ENCODE measurements at places on chromosomes 4 and X.

GRCh38 chr4:102732678-102733077, 28.1 kb downstream of the MANBA start:
- no peak for ATAC-seq

DNA sequence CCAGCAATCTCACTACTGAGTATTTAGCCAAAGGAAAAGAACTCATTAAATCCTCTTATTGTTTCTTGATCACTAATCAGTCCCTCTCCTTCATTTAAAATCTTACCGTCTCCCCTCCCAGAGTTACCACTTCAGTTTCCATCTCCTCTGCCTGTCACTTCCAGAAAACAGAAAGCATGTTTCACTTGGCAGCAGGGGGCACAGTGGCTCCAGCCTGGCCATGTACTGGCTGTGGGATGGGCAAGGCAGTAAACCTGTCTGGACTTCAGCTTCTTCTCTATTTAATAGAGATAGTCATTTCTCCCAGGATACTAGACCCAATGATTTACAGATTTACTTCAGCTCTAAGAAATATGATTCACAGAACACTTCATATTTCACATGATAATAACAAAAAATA, 63.2 kb downstream of the CD40LG start:
- no peak for ATAC-seq

DNA sequence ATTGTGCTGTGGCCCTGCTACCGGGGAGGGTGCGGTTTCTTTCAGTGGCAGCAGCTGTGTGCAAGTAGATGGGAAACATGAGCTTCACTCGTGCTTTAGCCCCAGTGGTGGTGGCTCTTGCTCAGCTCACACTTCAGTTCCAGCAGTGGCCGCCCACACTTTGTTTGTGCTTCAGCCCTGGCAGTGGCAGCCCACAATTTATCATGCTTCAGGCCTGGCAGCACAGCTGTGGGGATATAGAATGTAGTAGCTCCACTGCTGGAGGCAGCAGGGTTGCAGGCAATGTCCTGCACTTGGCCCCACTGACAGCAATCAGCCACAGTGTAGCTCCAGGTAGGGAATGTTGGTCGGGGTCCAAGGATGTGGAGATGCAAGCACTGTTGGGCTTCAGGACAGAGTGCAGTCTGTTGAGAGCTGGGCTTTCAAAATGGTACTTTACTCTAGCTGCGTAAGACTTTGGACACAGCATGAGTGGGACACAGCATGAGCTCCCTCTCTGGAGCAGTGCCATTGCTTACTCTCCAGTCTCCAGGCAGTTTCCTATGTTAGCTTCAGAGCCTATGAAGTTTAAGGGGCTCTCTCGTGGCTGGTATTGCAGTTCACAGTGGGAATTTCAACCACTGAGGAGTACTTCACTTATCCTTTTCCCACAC, 413.1 kb downstream of the PDGFC start:
- ATAC-seq = no peak

- ATAC-seq = no peak
Measured at GRCh38 chr4:149202117-149202516, 613.5 kb downstream of the IQCM start.

DNA sequence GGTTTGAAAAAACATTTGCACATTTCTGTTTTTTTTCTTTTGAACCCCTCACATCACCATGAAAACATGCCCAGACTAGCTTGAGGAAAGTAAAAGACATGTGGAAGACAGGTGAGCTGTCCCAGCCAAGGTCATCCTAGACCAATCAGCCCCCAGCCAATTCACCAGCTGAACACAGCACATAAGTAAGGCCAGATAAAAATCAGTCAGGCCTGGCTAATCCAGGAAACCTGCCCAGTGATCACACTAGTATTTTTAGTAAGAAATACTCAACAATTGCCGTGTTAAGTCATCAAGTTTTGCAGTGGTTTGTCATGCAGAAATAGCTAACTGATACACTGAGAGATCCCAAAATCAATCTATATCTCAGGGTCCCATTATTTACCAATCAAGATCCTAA, 4.4 kb upstream of the SMR3A start:
- ATAC-seq = no peak
